ENCODE measurements at places on chromosomes 6 and 20.

DNA sequence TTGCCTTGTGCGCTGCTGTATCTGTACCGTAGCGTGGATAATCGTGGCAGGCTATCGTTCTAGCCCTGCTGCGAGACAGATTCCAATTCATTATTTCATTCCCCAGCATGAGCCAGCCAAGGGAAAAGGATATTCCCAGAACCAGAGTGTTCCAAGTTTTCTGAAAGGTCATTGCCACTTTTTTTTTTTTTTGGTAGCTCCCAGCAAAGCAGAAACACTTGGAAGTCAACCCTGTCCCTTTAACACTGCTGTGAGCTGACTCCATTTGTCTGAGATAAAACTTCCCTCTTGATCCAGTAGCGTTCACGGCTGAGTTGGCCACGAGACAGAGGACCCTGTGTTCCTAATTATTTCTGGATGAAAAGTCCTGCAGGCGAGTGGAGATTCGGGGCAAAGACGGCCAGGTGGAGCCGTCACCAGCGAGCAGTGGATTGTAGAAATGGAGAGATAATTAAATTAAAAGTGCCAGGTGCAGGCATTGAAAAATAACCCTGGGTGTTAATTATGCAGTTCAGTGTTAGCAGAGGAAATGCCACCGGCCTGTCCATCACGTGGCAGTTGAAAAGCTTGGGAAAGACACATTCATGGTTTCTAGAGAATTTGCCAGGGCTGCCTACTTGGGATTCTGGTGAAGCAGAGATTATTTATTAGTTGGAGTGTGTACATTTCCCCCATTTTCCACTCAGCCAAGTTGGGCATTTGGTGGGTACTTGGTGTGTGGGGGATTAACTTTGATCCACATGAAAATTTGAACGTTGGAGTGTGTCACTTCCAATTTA lies 164.2 kb downstream of the SLC24A3 start:
- no peak for DNase-seq

GRCh38 chr6:7939184-7939863 lies 28.7 kb upstream of the TXNDC5 start:
- no peak for DNase-seq

- no peak for DNase-seq
Measured at GRCh38 chr20:10366898-10367692, 66.9 kb downstream of the MKKS start.

GRCh38 chr6:41483943-41484342 lies 62.2 kb upstream of the FOXP4 start:
- DNase-seq = no peak

DNA sequence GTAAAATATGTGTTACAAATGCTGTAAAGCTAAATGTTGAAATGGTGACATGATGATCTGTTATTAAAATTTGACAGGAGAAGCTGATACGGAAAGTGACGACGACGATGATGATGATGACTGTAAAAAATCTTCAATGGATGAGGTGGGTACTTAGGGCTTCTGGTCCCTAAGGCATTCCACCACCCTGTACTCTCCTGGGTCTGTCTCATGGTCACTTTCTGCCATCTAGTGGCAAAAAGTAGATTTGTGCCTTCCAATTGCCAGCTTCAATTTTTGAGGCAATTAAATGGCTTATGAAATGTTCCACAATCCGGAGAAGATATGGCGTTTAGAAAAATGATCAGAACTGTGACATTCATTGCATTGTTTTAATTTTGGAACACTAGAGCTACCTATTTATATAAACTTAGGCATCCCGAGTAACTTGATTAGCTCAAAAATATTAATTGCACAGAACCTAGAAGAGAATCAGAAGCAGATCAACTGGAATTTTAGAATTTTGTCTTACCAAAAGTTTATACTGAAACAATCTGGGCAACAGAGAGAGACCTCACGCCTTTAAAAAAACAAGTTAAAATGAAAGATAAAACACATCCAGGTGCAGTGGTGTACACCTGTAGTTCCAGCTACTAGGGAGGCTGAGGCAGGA lies 346.5 kb upstream of the PLCB4 start:
- no peak for DNase-seq

DNA sequence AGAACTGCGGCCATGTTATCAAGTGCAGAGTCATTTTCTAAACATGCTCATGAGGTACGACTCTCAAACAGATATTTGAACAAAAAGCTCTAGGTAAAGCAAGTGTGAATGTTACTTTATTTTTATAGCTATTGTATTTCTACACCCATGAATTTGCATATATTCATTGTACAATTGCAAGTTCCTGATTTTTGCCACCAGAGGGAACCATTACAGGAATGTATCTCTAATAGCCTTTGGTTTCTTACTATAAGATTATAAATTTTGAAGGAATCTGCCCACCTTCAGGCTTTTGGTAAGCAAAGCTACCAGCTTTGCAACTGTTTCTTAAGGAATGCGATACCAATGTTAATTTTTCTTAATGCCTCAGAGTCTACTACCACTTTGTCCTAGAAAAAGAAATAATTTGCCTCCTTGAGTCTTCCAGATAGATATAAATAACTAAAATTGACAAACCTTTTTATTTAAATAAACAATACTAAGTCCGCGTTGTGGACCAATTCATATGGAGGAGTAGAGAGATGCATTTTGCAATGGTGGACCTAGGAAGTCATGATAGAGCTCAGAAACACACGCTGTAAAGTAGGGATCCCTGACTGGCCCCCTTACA lies 125.4 kb upstream of the SAMD5 start:
- DNase-seq = no peak
